Activated naive CD8-positive, alpha-beta T cell treated with anti-CD3 and anti-CD28 coated beads, Interleukin-2, amount 50 U/mL, for 16 hours (primary cell): ENCODE measurements at places on chromosomes 4 and X.

DNA sequence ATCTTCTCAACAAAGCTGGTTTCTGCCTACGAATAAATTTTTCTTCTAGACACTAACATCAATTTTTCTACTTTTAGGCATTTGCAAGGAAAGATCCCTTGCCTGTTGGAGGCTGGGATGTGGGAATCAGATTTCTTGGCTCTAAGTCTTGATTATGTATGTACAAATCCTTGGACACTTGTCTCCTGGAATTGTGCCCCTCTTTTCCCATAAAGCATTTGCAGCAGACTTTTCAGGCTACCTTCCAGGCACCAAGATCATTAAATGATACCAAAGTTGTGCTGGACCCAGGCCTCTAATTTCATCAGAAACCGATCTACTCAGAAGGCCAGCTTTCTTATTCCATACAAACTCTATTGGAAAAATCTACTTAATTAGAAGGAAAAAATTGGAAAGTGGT lies 339.5 kb upstream of the DIPK2B start:
- DNase-seq, result no peak

GRCh38 chr4:43132010-43132582 lies 239.6 kb downstream of the GRXCR1 start:
- no peak for DNase-seq

DNA sequence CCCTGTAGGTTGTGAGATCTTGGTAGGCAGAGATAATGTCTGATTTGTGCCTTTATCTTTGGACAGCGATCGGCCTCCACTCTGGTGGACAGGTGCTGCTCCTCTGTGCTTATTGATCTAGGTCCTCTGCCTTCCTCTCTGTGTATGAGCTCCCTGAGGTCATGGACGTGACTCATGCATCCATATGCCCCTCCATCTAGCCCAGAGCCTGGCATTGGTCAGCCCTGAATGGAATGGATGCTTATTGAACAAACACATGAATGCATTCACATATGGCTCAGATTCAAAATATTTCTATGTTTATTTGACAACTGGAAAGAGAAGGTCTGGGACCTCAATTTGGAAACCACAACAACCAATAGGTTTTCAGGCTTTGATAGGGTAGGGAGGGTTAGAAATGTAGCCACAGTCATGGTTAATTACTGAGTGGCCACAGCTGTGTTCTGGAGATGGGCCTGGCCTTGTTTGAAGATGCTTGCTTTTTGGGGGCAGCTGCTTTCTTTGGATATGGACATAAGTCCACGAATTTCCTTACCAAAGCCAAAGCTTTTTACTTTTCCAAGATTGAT lies 76.2 kb downstream of the SEL1L3 start:
- no peak for DNase-seq

- no peak for DNase-seq
Measured at GRCh38 chrX:925094-925493, 287.4 kb downstream of the CRLF2 start.

DNA sequence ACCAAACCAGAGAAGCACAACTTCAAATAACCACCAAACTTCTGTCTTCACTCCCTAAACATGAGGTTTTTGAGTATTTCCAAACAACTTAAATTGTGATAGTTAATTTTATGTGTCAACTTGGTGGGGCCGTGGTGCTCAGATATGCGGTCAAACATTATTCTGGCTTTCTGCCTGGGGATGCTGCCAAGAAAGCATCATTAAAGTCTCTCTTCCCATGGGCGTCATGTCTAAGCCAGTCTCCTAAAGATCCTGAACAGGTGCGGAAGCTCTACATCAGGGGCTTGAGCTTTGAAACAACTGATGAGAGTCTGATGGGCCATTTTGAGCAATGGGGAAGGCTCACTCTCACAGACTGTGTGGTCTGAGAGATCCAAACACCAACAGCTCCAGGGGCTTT lies 24.1 kb upstream of the SOD3 start:
- DNase-seq, result no peak

- DNase-seq, result no peak
Measured at GRCh38 chr4:53783208-53783859, 192.0 kb upstream of the LNX1 start.

GRCh38 chrX:55839485-55839884 lies 121.9 kb downstream of the RRAGB start:
- DNase-seq, result no peak
